Activated B cell treated with CpG ODN at 0.5 μM for 24 hours (primary cell): ENCODE measurements at places on chromosomes 11 and 22. TPM values are rescaled to one million over a fixed set of nuclear protein-coding genes. Genes with fewer than 3 reads are reported as not detected.

LUZP2 gene
- not detected in 2 replicates for total RNA-seq

SCGB1A1 gene
- not detected in 2 replicates for total RNA-seq

RPS25 gene
- 2,191 and 2,534 TPM in 2 replicates for total RNA-seq

OR10A2 gene
- not detected in 2 replicates for total RNA-seq

NLRX1 gene
- 9.8 TPM in 2 replicates for total RNA-seq

TRIM29 gene
- total RNA-seq = not detected in 2 replicates

ZP1 gene
- not detected in 2 replicates for total RNA-seq

BARX2 gene
- not detected in 2 replicates for total RNA-seq

- peak; percentile 27 for DNase-seq
Measured at GRCh38 chr22:39664485-39665200, 94.1 kb downstream of the CACNA1I start.

GRCh38 chr11:825366-826226 is 2.1 kb upstream of the CRACR2B start:
- DNase-seq = no peak

- DNase-seq = peak; percentile 96
Measured at GRCh38 chr11:65110354-65110861, 1.3 kb upstream of the TM7SF2 start.

DNA sequence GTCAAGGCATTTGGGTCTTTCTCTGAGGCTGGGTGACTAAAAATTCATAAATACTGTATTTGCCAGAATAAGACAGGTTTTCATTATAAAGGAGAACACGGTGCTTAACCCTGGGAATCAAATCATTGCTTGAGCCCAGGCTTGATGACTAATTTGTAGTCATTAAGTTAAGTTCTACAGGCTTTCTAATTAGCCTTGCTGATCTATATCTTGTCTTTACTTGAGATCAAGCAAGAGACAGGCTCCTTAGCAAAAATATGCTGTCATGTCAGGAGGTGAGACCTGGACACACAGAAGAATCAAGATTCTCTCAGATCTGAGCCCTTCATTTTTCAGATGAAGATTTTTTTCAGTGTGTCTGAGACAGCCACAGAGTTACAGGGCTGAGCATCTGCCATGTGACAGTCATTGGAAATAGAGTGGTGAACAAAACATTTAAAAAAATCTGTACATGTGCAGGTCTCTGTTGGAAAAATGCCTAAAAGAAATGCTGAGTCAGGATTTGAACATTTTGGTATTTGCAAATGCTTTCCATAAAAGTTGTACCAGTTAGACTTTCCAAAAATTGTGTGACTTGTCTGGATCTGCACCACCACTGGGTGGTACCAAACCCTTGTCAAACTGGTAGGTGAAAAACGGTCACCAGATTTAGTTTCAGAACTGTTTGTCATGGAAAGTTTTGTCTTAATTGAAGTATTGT is 14.6 kb downstream of the ACAT1 start:
- DNase-seq = no peak

DNA sequence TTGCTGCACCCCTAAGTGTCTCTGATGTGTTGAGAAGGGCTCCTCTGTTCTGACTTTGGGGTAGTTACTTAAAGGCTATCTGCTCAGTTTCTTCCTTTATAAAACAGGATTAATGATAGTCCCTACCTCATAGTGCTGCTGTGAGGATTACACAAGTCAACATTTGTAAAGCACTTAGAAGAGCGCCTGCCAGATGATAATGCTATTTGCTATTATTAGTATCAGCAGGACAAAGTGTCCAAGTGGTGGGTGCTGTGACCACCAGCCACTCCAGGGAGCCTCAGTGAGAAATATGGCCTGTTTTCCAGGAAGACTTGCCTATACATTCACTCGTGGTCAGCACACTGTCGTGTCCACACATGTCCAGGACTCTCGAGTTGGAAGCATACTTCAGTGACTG is 16.2 kb downstream of the POU2F3 start:
- DNase-seq = no peak

- no peak for DNase-seq
Measured at GRCh38 chr22:43846966-43847365, 15.3 kb downstream of the SULT4A1 start.

- no peak for DNase-seq
Measured at GRCh38 chr11:29318134-29318845, 698.5 kb downstream of the KCNA4 start.

- DNase-seq = no peak
Measured at GRCh38 chr11:77074205-77074604, 7.4 kb downstream of the CAPN5 start.

DNA sequence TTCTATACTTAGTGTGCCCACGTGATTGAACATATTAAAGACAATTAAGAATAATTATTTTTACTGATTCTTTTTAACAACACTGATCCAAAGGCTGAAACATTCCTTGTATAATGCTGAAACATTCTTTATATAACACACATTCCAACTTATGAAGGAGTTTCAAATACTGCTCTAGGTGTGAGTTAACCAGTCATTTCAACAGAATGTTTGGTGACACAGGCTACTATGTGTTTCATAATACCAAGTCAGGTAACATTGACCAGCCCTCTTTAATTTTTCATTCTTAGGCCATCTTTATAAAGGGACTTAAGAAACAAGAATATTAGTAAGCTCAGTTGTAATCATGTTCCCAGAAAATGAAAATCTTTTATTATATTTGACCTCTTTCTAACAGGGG is 136.6 kb downstream of the ELP4 start:
- DNase-seq = no peak

DNA sequence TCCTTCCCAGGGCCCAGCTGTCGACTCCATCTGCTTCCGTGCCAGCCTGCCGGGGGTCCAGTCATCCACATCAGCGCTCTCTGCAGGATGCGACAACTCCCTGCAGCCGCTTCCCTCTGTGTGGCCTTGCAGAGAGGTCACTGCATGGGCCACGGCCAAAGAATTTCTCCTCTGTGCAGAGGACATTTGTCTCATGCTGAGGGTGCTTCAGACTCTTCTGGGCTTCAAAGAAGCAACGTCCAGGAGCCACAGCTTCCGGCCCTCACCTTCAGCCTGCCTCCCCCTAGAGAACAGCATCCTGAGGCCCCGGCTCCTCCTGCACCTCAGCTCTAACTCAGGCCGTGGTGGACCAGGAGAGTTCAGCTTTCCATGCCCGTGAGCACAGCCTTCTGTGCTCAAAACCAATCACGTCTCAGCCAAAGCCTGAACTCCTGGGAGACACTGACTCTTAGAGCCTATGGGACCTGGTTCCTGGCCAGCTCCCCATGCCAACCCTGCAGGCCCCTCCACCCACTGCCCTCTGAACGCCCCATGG is 258.9 kb downstream of the BRD1 start:
- DNase-seq = no peak

DNA sequence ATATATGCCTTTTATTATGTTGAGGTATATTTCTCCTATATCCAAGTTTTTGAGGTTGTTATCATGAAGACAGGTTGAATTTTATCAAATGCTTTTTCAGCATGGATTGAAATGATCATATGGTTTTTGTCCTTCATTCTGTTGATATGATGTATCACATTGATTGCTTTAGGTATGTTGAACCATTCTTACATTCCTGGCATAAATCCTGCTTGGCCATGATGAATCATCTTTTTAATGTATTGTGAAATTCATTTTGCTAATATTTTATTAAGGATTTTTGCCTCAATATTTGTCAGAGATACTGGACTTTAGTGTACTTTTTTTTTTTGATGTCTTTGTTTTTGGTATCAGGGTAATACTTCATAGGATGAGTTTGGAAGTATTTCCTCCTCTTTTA is 283.8 kb upstream of the C11orf87 start:
- no peak for DNase-seq

- DNase-seq = no peak
Measured at GRCh38 chr11:95074792-95075563, 8.3 kb downstream of the SRSF8 start.

GRCh38 chr11:109553284-109553683 is 131.3 kb downstream of the C11orf87 start:
- no peak for DNase-seq

GRCh38 chr11:33692013-33692504 is 8.6 kb downstream of the C11orf91 start:
- no peak for DNase-seq

DNA sequence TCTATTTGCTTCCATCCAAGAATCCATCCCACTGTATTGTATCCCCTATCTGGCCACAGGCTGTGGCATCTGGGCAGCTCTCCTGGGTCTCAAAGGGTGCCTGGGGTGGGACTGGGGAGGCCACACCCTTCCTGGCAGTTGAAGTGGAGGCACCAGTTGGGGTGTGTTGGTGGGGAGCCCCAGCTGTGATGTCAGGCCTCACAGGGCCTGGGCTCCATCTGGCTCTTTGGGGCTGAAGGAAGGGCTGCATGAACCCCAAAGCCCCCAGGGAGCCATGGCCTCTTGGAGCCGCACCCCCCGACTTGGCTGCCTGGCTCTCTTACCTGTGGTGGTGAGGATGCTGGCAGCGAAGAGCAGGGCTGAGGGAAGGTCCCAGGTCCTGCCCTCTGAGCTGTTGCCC is 469 bp downstream of the KCNK7 start:
- no peak for DNase-seq

DNA sequence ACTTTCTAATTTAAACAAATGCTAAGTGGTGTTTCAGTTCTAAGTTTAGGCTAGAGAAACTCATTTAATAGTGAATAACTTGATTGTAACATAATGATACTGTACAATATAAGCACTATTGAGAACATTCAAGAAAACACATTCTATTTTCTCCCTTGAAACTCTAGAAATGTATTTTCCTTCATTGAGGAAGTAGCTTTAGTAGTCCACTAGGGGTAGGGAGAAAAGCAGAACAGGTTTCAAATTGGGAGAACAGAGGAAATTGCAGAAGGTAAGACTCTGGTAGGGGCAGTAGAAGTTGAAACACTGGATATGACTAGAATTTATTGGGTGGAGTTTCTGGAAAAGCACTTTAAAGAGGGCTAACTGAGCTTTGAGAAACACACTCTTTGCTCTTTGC is 31.6 kb upstream of the MPPED2 start:
- no peak for DNase-seq

DNA sequence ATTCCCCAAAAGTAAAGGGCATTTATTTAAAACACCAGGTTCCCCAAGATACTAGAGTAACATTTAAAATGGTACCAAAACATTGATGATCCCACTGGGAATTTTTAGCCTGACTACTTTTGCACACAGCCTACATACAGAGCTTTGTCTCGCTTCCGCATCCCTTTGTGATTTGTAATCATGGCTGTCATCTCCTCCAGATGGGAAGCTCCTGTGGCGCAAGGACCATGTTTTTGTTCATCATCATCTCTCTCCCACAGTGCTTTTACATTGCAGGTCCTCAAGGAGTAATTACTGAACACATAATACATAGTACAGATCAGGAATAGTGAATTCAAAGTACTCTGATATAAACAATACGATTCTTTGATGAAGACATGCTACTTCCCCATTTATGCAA is 231.2 kb upstream of the MTNR1B start:
- DNase-seq = no peak

GRCh38 chr11:60633645-60634044 is 65.8 kb upstream of the MS4A8 start:
- peak; percentile 42 for DNase-seq

- peak; percentile 30 for DNase-seq
Measured at GRCh38 chr22:22943521-22944267, 56.1 kb downstream of the IGLL5 start.

GRCh38 chr11:6320411-6321155 is at the start of gene CAVIN3:
Gene CAVIN3, minus strand, starts transcription at chr11:6320501. Its CDS starts 25 bp downstream, at chr11:6320476.
- DNase-seq = no peak
